ENCODE measurements at places on chromosomes 7 and 10.

- no peak for DNase-seq
Measured at GRCh38 chr7:35555386-35555785, 139.5 kb downstream of the HERPUD2 start.

DNA sequence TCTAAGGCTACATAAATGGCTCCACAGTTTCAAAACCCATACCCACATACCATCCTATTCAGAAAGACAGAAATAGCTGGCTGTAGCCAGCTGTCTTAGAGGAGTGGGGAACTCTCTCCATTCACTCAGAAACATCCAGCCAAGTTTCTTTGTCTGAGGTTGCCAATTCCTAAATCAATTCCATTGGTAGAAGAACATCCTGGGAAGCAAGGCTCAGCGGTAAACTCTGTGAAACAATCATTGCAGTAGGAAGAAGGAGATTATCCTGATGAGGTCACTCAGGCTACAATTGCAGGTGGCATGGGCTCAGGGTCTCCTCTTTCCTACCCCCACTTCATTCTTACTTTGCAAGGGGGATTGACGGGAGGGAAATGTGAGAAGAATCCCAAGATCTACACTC lies 154.0 kb downstream of the ETV1 start:
- no peak for DNase-seq

- no peak for DNase-seq
Measured at GRCh38 chr10:74092372-74092771, 58.3 kb downstream of the AP3M1 start.

- DNase-seq, result no peak
Measured at GRCh38 chr10:85792533-85792858, 574.1 kb downstream of the GRID1 start.

GRCh38 chr10:114526126-114526503 lies 121.8 kb upstream of the AFAP1L2 start:
- DNase-seq, result no peak

DNA sequence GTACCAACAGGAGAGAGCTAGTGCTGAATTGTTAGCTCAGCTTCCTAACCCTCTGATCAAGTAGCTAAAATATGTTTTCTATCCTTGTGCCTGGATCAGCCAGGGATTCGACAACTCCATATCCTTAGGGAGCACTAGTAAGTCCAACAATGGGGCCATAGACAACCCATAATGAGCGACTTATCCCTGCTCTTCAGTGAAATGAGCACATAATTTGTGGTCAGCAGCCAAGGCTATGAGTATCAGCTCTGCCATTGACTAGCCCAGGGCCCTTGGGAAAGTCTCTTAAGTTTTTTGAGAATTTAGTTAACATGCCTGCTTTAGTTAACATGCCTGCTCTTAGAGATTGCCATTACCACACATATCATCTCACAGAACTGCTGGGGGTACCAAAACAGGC lies 39.3 kb downstream of the COL1A2 start:
- peak; percentile 51 for DNase-seq

DNA sequence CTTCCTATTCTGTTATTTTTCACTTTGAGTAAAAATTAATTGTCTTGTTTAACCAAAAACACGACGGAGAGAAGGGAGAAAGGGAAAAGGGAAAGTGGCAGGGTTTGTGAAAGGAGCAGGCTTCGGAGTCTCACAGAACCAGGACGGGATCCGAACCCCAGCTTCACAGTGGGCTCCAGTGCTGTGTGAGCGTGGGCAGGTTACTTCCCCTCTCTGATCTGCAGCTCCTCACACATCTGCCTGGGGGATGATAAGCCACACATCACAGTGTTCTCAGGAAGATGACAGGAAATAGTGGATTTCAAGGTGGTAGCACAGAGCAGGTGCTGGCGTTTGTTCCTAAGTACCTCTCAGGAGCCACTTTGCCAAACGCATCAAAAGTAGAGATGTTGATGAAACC lies 94.2 kb upstream of the GPR26 start:
- no peak for DNase-seq

GRCh38 chr7:14147532-14147931 lies 158.1 kb upstream of the ETV1 start:
- no peak for DNase-seq

DNA sequence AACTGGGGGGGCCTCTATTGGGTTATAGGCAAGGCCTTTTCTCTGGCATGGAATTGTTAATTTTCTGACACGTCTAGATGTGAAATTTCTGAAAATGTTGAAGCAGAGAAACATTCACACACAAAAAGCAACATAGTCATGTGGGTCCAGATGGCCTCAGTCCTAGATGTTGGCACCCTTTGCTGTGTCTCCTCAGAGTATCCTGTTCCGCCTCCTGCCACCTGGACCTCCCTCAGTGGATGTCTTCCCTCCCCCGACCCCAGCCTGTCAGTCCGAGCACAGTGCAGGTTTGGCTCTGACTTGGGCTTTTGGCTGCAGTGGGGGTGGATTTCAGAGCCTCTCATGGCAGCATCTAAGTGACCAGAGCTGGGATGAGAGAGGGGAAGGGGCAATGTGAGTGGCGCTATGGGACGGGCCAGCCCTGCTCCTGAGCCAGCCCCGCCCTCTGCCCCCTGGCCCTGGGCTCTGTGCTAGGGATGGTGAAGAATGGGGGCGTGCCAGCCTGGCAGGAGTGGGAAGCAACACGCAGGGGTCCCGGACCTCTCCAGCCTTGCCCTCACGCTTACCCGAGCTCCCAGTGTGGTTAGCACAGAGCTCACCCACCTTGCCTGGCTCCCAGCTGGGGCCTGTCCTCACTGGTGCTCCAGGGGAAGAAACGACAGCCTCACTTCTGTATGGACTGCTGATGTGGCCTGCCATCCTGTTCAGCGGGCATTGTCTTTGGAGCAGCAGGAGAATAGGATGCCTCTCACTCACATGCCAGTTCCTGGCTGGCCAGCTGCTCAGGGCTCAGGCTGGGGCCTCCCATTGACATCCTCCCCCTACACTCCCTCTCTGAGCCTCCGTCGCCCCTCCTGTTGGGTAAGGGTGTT lies 6.2 kb downstream of the ATP6V0E2 start:
- DNase-seq, result no peak

- DNase-seq, result peak; percentile 55
Measured at GRCh38 chr7:46387646-46388045, 466.6 kb upstream of the IGFBP3 start.

- DNase-seq, result no peak
Measured at GRCh38 chr7:2050511-2050866, 182.3 kb downstream of the MAD1L1 start.

- no peak for DNase-seq
Measured at GRCh38 chr7:130366564-130366963, 13.7 kb upstream of the CPA1 start.

DNA sequence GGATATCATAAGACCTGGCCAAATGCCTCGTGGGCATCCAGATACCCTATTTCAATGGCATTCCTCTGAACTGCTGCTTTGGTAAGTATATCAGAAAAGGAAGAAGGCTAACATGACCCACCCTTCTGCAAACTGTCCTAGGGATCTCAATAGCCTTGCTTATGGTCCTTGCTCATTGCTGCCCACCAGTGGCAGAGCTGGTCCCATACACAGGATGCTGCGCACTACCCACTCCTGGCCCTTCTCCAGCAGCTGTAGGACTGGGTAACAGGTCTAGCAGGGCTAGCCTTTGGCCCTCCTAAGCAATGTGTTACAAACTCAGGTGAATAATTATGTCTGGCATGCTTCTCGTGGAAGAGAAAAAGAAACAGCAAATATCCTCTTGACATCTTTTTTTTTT lies 72.5 kb downstream of the C10orf90 start:
- DNase-seq, result peak; percentile 10

DNA sequence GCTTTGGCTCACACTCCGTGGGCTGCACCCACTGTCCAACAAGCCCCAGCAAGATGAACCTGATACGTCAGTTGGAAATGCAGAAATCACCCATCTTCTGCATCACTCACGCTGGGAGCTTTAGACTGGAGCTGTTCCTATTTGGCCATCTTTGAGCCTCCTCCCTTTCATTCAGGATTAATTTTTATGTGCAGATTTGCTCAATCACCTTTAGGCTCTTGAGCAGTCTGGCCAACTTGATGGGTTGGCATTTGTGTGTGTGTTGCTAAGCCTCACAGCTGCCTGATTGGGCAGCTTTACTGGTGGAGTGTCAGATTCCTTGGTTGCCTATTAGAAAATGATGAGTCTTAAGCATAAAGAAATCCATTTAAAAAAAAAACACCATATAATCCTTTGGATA lies 236.1 kb downstream of the KIF20B start:
- DNase-seq, result no peak

DNA sequence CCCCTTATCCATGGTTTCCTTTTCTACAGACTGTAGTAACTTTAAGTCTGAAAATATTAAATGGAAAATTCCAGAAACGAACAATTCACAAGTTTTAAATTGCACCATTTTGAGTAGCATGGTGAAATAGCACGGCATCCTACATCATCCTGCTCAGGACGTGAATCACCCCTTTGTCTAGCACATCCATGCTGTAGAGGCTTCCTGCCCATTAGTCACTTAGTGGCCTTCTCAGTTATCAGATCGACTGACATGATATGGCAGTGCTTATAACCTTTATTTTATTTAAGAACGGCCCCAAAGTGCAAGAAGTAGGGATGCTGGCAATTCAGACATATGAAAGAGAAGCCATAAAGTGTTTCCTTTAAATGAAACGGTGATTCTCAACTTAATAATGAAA lies 82.7 kb downstream of the CPXM2 start:
- DNase-seq, result peak; percentile 79

GRCh38 chr7:6272481-6273323 lies at the start of gene CYTH3:
TSS of gene CYTH3 (minus strand) at chr7:6272624. CDS start at chr7:6272507, 117 bp downstream.
- DNase-seq, result peak; percentile 71

GRCh38 chr7:34759477-34760125 lies 101.6 kb downstream of the NPSR1 start:
- DNase-seq, result peak; percentile 4

DNA sequence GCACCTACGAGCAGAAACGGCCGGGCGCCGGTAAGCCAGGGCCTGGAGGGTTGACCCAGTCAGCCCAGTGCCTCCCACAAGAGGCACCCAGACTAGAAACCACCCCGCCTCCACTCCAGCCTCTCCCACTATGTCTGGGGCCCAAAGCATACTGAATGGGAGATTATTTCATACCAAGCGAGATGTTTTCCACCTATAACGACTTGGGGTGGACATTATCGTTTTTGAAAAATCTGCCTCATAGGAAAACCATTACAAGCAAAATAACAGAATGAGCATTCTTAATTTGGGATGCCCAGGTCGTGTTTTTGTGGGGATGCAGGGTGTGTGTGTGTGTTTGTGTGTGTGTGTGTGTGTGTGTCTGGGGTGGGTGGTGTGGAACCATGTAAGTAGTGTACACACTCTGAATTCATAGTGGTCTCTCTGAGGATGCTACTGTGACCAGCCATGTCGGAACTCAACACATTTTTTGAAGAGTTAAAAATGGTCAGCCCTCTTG lies 1.6 kb downstream of the HOXA6 start:
- no peak for DNase-seq

GRCh38 chr7:657565-658119 lies 68.9 kb upstream of the DNAAF5 start:
- DNase-seq, result no peak

GRCh38 chr10:12587451-12587888 lies 238.1 kb downstream of the CAMK1D start:
- DNase-seq, result no peak

DNA sequence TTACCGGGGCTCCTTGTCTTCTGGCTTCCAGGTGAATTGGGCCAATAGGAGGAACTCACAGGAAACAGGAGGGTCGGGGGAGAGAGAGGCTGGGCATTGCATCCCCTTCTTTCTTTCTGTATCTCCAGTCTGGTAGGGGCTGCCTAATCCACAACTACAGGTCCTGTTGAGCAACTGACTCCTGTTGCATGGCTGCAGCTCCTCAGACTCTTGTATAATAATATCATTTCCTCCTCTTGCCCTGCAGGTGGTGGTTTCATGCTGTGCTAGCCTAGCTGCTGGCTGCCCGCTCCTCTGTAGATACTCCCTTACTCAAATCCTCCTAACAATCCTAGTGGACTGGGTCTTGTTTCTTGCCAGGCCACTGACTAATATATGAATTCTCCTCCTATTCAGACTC lies 276.5 kb upstream of the SMIM30 start:
- no peak for DNase-seq

DNA sequence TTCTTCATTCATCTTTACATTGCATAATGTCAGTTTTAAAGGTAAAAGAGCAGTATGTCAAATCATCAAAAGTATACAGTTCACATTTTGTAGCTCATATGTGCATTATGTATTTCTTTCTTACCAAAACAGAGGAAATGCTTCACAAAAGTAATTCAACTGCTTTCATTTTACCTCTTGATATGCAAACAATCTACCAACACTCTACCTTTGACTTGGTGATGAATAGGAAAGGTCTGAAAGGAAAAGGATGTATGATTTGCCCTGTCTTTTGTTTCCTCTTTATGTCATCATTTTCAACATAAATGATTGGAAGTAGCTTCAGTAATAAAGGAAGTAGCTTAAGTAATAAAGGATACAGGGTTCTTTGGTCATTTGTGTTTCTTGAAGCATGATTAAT lies 846.7 kb downstream of the NXPH1 start:
- DNase-seq, result no peak

DNA sequence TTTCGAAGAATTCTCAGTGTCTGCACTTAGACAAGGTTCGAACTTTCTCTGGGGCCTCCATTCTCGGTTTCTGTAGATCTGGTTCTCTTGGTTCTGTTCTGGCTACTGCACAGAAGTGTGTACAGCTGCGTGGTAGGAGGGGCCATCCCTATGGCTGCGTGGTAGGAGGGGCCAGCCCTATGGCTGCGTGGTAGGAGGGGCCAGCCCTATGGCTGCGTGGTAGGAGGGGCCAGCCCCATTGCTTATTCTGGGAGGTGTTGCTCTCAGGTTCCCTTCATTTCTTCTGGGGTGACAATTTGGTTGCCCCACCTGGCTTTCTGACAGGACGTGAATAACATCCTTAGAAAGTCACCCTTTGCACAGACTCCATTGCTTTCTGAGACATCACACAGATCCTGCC lies 65.2 kb upstream of the CHST15 start:
- DNase-seq, result no peak

- no peak for DNase-seq
Measured at GRCh38 chr10:71309919-71310318, 9.1 kb upstream of the SLC29A3 start.

- DNase-seq, result no peak
Measured at GRCh38 chr7:45911311-45911710, 9.8 kb downstream of the IGFBP3 start.

DNA sequence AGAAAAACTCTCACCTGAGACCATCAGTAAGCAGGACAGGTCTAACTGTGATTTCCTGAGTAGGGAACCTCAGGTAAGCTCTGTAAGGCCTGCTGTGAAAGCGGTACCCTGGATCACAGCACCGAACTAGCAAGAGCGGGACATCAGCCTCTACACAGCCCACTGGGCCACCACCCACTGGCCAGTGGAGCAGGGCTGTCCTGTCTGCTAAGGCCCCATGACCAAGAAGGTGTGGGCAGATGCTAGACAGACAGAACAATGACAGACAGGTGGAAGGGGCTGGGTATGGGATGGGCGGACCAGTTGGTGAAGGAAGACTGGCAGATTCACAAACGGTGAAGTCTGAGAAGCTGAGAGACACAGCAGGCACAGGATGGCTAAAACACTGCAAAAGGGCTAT lies 79.4 kb upstream of the DDC start:
- no peak for DNase-seq

DNA sequence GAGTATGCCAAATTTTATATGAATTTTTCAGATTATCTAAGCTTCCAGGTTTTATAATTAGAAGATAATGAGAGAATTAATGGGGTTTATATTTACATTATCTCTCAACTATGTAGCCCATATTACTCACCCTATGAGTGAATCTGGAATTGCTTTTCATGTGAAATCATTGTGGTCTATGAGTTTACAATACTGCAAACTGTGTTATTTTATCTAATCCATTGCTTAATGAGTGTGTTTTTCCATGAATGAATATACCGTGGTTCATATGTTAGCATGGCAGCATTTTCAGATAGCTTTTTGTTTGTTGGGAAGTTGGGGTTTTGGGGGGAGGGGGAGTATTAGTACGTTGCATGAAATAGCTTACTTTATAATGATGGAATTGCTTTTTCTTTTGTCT lies 44.5 kb downstream of the FGFBP3 start:
- no peak for DNase-seq
